ENCODE measurements at places on chromosomes 3 and 15.

DNA sequence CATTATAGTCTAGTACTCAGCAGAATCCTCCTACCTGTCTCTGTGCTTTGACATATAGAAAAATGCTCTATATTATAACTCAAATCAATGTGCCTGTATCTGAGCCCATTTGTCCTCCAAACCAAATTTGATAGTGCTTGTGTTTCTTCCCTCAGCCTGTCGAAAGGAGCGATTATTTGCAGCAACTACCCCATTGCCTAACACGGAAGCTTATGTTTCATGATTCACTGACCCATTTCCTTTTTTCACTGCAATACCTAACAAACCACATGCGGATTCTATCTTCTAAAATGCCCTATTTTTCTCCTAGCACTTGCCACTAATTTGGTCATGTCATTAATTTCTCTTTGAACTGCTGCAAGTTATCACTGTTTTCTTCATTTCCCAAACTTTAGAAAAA is 1220.6 kb upstream of the CADM2 start:
- no peak for DNase-seq

DNA sequence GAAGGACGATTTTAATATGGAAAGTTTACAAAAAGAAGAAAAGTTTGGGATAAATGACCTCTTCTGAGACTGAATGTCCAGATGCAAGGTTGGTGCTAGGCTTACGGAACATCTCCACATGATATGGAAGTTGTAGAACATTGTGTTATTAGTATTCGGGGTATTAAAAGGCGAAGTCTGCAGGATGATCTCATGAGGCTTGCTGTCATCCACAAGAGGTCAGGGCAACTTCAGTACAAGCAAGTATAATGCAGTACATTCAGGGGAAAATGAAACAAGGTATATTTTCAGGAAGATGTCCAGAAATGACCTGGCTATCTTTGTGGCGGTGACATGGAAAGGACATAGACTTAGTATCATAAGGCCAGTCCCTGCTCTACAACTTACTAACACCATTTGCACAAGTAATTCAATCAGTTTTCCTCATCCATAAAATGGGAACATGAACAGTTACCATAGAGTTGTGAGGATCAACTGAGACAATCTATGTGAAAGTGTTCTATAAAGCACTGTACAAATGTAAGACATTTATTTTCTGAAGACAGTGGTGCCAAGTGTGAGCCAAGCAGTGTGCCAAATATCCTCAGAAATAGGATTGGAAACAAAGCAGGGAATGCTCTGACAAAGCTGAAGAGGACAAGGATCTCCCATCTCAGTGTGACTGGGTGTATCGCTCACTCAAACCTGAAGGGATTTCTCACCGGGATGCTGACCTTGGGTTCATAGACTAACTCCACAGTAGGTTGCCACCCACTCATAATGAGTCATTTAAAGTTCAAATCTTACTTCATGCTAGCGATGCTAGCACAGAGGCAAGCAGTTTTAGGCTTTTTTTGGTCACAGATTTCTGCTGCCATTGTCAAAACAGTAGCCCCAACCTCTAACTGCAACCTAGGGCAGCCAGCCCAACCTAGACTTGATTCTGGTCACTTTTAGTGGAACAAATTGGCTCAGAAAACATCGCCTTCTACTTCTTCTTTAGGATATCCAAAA is 118.3 kb downstream of the TIGIT start:
- no peak for DNase-seq

GRCh38 chr3:180306155-180306554 is 269.4 kb upstream of the PEX5L start:
- DNase-seq = no peak

DNA sequence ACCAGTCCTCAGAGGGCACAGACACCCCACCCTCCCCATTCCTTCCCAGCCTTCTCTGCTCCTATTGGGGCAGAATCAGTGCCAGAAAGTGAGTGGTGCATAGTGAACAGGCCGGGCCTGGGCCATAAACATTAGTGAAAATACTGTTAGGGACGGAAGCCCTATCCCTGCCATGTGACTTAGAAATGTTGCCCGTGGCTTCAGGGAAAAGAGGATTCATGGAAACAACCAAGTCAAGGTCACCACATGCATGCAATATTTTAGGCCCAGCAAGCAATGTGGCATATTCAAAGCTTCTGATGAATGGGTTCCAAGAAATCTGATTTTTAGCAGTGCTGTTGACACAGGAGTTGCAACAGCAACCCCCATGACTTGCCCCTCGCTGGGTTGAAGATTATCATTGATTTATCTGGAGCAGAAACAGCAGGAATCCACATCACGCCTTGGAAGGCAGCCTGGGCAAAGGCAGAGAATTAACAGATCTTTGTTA is 52.3 kb downstream of the CCNL1 start:
- DNase-seq = no peak

- DNase-seq = no peak
These were observed 23.8 kb downstream of the ZNF654 start for GRCh38 chr3:88082854-88083253.

GRCh38 chr15:74928771-74929198 is 9.1 kb downstream of the COX5A start:
- no peak for DNase-seq

DNA sequence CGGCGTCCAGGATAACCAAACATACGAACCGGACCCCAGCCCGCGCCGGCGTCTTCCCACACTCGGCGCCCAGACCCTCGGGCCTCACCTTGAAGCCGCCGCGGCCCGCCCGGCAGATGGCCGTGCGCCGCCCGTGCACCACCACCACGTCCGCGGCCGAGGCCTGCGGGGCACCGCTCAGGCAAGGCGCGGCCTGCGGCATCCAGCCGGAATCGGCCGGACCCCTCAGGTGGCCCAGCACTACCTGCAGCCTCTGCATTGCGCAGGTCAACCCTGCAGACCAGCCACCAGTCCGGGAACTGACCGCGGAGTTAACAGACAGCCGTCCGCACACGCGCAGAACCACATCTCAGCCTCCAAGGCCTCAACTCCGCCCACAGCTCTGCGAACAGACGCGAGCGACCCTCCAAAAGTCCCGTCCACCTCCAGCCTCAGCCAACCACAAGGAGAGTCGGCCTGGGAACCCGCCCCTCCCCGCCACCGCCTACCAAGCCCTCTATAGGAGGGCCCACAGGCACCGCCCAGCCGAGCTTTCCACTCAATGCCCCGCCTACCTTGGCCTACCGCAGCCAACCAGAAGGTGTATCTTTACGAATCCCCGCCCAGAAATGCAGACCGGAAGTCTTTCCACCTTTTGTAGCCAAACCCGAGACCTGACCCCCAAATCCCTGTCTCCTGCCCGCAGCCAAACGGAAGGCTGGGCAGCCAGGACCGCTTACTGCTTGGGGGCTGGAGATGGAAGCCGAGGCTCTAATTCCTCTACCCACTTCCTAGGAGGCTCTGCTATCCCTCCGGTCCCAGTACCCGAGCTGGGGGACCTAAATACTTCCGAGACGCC is at the start of gene ACAA1:
ACAA1 (minus strand) TSS at position 351 of the 838 bp plus-strand sequence; CDS start at position 259, 92 bp downstream.
- DNase-seq = peak; percentile 94

DNA sequence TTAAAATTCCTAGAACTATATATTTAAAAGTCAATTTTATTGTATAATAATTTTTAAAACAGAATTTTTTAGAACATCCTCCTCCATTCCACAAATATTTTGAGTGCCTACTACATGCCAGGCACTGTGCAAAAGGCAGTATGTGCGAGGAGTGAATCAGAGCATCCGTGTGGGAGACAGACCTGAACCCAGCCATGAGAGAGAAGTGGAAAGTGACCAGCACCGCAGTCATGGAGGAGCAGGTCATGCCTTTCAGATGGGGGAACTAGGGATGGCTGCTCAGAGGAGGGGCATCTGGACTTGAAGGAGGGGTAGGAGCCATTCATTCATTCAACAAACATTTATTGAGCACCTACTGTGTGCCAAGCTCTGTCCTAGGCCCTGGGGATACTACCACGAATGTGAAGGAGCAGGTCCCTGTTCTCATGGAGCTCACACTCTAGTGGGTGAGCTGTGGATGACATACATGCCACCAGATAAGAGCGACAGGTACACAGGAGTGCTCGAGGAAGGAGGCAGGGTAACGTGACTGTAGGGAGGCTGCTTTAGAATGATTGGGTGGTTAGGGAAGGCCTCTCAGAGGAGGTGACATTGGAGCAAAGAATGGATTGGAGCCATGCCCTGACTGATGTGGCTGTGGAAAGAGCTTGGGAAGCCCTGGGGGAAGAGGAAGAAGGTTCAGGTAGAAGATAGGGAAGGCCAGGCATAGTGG is 3.1 kb upstream of the CHRNA3 start:
- no peak for DNase-seq

GRCh38 chr15:91609231-91609630 is 244.3 kb upstream of the SLCO3A1 start:
- no peak for DNase-seq

GRCh38 chr15:65759441-65759840 is 32.7 kb downstream of the DENND4A start:
- no peak for DNase-seq

GRCh38 chr3:50516440-50516871 is 13.0 kb upstream of the CACNA2D2 start:
- DNase-seq = no peak

- DNase-seq = no peak
These were observed 86.4 kb upstream of the WNT7A start for GRCh38 chr3:13966302-13966701.

DNA sequence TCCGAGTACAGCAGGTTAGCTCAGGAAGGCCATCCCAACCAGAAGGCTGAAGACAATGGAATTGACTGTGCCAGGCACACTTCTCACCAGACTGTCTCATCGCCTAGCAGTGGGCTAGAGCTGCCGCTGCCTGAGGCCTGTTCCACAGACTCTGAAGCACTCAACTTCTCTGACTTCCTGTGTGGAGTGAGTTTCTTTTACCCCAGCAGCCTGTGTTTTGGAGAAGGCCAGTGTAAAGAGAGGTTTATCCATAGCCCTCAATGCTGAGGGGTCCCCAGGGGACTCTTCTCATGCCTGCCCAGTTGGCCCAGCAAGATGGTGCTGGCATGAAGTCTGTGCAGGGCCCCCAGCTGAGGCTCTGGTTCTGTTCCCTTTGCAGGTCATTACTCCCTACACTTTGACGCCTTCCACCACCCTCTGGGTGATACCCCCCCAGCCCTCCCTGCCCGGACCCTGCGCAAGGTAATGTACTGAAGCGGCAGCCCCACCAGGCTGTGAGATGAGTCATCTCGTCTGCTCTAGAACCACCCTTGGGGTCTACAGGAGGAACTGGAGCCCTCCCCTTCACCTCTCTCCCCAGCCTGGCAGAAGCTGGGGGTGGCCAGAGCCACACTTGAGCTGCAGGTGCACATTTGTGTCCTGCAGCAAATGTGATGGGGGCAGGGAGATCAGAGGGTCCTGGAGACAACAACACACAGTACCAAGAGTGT is 5.2 kb upstream of the MANF start:
- DNase-seq = no peak

DNA sequence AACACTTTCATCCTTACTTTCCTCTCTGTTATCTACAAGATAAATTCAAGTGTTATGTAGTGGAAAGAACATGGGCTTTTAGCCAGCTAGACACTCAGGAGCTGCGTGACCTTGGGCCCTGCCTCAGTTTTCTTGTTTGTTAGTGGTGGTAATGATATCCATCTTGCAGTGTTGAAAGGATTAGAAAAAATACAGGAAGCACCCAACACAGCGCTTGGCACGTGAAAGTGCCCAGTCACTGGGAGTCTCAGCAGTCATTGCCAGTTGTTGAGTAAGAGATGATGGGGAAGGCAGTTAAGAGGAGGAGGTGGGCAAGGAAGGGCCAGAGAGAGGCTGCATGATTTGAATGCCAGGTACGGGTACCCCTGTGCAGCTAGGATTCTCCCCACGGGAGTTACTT is 5.3 kb downstream of the PDIA5 start:
- no peak for DNase-seq

GRCh38 chr15:39154776-39155175 is 426.1 kb upstream of the THBS1 start:
- no peak for DNase-seq

DNA sequence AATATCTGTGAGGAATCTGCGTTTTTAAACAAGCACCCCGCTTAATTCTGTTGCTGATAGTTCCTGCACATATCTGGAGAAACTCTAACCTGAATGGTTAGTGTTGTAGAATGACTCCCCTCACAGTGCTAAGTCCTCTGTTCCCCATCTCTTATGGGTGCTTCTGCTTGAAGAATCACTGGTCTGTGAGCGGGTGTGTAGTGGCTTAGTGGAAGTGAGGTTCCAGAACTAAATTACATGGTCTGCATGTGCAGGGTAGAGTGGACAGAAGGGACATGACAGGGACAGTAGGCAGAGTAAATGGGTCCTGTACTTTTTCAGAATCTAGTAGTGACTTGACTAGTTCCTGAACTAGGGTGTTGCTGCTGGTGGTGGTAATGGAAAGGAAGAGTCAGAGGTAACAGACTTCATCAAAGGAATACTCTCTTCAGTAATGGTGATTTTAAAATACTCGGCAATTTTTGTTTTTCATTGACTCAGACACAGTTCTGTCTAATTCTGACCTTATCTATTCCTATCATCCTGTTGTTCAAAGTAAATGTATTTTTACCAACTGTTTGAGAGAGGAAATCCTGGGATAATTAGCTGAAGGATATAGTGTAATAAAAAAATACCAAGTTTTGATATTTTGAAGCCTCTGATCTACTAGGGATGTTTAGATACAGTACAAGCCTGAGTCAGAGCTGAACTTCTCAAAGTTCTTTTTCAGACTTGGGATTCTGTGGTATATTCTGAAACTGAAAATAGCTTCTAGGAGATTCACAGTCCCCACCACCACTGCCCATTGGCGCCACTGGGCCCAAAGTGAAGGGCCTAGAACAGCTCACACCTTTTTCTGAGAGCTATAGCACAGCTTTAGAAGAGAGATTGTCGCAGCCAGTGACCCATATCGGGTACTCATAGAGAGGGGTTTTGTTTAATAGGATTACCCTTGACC is 55.5 kb downstream of the FNDC3B start:
- no peak for DNase-seq

DNA sequence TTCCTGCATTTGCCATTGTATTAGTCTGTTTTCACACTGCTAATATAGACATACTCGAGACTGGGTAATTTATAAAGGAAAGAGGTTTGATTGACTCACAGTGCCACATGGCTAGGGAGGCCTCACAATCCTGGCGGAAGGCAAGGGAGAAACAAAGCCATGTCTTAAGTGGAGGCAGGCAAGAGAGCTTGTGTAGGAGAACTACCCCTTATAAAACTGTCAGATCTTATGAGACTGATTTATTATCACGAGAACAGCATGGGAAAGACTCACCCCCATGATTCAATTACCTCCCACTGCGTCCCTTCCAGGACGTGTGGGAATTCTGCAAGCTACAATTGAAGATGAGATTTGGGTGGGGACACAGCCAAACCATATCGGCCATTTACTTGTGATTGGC is 27.8 kb downstream of the YEATS2 start:
- no peak for DNase-seq

DNA sequence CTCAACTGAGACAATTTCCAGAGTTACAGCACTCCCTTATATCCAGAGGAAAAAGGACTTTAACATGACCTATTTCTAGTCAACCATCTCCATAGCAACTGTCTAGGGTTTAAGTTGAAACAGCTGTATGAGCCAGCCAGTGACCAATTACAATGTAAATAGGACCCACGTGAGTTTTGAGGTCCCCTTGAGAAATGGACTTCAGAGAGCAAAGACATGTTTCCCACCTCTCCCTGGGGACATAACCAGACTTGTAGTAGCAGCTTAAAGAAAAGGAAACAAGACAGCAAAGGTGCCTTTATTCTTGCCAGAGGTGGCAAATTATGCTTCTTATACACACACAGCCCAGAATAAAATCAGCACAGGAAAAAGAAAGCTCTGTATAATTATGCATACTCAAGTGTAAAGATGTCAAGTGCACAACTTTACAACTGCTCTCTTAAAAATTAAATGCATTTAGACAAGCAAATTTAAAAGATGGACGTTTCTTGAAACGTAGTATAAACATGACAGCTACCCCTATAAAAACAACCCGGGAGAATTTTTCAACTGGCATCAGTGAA is 40.2 kb downstream of the SUMF1 start:
- no peak for DNase-seq

- no peak for DNase-seq
These were observed 83.0 kb upstream of the PDZRN3 start for GRCh38 chr3:73707772-73708171.
